ENCODE measurements at places on chromosomes 2 and 18.

DNA sequence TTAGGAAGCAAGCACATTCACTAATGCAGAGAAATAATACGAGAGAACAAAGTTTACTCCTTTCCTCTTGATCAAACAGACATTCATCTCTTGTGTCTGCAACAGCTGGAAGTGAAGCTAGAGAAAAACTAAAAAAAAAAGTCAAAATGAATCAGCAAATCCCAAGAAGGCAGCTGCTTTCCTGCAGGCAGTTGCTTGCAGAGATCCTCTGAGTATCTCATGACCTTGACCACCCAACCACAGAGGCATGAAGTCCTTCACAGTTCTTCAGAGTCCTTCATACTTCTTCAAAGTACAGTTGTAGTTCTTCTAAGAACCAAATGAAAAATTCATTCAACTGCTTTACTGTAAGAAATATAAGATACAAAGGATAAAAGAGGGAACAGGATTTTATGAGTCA lies 97.2 kb upstream of the ACVR1C start:
- DNase-seq, result no peak

GRCh38 chr2:241720099-241720498 lies 14.3 kb upstream of the D2HGDH start:
- DNase-seq, result no peak

DNA sequence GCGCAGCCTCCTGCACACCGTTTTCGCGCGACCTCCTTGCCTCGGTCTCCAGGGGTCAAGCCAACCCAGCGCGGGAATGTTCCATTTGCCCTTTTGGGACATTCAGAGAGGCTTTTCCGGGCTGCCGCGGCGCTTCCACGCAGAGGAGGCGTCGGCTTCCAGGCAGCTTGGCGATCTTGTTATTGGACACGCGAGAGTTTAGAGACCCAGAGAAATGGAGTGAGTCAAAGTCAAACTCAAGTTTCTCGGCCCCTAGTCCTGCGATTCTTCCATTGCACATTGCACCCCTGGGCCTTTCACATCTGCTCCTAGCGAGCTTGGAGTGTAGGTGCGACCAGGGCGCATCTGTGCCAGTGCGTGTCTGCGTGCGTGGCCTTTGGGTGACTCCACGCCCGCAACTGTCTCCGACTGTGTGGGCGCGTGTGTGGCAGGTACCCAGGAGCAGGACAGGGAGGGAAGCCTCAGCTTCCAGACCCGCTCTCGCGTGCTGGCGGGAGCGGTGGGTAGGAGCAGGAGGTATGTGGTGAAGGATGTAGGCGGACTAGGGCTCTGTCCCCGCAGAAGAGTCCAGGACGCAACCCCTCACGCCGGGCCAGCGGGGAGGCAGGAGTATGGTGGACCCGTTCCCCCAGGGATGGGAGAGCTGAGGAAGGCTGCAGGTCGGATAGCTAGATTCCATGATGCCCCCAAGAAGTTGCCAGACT lies 13.5 kb downstream of the SIX3 start:
- no peak for DNase-seq

DNA sequence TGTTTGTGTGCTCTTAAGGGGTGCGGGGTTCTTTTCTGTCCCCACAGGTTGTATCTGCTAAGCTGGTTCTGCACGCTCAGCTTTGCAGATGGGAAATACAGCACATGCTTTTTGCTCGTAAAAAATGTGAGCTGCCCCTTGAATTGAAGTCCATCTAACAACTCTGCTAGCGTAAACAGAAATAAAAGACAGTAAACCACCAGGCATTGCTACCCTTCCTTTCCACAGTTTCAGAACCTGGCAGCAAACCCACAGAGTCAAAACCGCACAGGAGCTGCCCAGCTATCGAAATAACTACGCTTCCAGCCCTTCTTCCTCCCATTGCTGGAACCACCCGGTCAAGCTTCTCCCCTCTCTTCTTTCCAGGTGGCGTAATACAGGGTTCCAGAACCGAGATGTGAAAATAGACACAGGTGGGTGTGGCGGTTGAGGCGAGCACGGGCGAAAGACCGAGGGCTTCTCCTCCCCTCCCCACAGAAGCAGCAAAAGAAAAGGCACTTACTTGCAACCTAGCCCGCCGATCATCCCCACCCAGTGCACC lies 479 bp downstream of the SCN9A start:
- DNase-seq, result peak; percentile 75

GRCh38 chr2:50196775-50197480 lies 835.0 kb downstream of the NRXN1 start:
- DNase-seq, result no peak

- DNase-seq, result no peak
Observed at GRCh38 chr2:189641590-189641989, 19.7 kb upstream of the ASNSD1 start.

- no peak for DNase-seq
Observed at GRCh38 chr2:212900715-212901114, 250.7 kb downstream of the IKZF2 start.

- no peak for DNase-seq
Observed at GRCh38 chr2:65116645-65117044, 13.3 kb downstream of the RAB1A start.
